NCI-H1436 (cell line): ENCODE measurements at places on chromosomes 1 and 21.

GRCh38 chr1:65412984-65413375 is 7.5 kb upstream of the LEPR start:
- no peak for DNase-seq

DNA sequence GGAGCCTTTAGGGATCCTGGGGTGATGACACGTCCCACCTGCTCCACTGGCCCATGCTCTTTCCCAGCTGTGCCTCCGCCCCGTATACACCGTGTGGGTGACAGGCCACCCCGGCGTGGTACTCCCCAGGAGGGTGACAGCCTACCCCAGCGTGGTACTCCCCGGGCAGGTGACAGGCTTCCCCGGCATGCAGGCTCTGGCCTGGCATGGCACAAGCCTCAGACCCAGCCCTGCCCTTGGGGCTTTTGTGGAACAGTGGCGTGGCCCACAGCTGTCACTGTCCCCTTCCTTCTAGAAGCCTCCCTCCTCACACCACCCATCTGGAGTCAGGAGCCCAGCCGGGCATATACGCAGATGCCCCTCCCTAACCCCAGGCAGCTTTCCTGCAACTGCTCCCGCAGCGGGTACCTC is 4.7 kb upstream of the PFKL start:
- no peak for DNase-seq

DNA sequence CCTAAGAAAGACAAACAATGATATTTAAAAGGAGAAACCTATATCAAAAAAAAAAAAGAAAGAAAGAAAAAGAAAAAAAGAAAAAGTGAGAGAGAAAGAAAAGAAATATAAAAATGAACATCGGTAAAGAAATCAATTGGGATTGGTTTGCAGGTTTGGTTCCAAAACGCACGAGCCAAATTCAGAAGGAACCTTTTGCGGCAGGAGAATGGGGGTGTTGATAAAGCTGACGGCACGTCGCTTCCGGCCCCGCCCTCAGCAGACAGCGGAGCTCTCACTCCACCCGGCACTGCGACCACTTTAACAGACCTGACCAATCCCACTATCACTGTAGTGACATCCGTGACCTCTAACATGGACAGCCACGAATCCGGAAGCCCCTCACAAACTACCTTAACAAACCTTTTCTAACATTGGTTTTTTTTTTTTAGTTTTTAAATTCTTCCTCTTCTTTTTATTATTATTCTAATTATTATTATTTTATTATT is 11.7 kb downstream of the LHX9 start:
- no peak for DNase-seq

GRCh38 chr1:231240883-231241735 is at the start of gene GNPAT:
Gene GNPAT (plus strand): TSS chr1:231241212. CDS start chr1:231241379, 167 bp downstream.
- DNase-seq: peak; percentile 85

DNA sequence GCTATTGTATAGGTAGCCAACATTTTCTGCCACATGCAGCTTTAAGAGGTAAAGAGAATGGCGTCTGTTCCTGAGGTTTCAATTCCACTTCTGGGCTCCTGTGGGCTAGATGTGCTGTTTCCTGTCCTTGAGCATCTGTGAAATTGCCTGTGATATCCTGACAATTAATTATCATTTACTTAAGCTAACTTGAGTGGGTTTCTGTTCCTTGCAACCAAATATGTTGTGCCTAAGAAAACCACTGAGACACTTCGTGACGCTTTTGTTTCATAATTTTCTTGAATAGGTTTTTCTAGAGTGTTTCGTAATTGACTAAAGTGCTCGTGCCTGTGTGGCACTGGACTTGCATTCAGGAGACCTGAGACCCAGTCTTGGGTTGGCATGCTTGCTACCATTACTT is 127.3 kb upstream of the POU3F1 start:
- no peak for DNase-seq

DNA sequence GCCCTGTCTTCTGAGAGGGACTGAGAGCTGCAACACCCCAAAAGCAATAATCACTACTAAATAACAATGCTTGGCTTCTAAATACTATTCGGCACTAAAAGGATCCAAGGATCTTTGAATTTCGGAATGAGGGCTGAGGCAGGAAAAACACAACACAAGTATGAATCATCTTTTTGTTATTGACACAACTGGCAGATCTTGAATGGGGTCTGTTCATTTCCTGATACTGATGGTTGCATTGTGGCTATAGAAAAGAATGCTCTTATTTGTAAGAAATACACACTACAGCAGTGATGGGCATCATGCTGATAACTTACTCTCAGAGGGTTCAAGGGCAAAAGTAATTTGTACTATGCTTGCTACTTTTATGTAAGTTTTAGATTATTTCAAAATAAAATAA is 149.2 kb upstream of the PLD5 start:
- no peak for DNase-seq

DNA sequence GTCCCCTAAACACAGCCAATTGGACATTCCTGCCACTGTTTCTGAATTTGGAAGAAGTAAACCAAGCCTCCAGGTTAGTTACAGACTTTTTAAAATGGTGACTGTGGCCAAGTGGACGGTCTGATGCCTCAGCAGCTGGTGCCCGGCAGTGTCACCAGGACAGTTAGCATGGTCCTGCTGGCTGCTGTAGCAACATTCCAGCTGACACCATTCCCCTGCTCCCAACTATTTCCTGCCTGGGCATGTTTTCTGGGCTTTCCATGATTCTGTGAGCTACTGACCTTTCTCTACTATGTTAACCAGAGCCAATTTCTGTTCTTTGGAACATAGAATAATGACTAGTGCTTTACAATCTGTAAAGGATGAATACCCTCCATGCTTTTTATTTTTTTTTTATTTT is 95.0 kb downstream of the TLR5 start:
- no peak for DNase-seq

DNA sequence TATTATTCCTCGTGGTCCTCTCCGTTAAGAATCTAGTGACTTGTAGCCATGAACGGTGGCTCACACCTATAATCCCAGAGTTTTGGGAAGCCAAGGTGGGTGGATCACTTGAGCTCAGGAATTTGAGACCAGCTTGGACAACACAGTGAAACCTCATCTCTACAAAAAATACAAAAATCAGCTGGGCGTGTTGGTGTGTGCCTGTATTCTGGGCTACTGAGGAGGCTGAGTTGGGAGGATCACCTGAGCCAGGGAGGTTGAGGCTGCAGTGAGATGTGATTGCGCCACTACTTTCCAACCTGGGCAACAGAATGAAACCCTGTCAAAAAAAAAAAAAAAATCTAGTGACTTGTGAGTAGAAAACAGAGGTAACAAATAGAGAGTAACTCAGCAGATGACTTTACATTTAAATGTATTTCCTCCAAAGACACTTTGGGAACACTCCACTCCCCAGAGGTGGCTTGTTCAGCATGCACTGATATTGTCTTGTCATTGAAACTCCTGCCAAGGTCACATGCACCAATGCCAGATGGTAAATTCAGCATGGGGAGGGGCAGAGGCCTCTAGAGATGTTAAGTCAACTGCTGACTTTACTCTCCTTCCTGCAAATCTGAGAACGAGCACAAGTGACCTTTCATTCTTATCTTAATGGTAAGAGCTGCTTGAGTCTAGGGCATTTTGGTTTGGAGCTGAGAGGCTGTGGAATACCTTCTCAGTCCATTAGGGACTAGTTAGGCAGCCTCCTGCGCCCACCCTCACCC is 24.9 kb downstream of the CCDC185 start:
- DNase-seq: no peak

- DNase-seq: no peak
These were observed 192.4 kb upstream of the RNPC3 start for GRCh38 chr1:103333141-103333540.
